Ecto neural progenitor cell (in vitro differentiated cells): ENCODE measurements at places on chromosomes 1 and 21.

DNA sequence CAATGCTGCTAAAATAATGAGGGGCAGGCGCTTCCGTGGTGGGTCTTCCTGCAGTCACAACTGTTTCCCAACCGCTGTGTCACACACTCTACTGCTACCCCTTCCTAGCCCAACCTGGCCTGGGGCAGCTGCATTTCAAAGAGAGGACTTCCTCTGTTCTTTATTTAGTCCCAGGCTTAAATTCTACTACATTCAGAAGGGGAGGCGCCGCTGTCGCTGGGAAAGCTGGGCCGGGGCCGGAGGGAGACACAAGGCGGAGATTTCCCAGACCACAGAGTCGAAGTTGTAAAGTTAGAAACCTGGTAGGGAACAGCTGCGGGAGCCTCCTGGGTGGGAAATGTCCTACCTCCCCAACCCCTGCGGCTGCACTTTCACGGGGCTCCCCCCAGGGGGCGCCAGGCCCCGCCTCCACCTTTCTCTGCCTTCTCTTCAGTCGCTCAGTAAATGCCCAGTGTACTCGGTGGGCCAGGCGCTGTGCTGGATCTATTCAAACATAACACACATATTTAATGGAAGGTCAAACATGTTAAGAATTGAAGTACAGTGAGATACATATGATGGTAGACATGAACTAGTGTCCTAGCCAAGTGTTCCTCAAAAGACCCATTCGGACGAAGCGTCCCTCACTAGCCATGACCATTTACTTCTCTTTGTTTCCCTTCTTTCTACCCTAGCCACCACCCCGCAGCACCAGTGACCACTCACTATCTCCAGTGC lies 23.1 kb downstream of the DYRK3 start:
- DNase-seq = peak; percentile 85

DNA sequence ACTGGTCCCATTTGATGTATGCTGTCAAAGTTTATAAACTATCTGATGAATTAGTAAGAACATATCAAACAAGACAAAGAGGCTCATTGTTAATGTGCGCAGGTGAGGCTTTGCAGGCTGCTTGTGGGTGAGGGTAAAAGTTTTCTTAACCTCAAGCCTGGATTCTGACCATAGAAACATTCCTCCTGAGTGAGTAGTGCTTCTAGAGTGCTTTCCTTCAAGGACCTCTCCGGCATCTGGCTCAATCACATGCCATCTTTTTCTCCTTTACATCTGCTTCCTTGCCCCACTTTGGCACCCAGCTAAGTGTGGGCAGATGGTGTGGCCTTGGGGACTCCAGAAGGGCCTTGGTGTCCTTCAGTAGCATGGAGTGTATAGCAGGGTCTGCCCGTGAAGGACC lies 104.0 kb downstream of the ROR1 start:
- DNase-seq = no peak

- DNase-seq = peak; percentile 45
Measured at GRCh38 chr1:217090060-217090911, 367.1 kb upstream of the ESRRG start.

GRCh38 chr1:3527774-3528173 lies 73.3 kb downstream of the ARHGEF16 start:
- no peak for DNase-seq

DNA sequence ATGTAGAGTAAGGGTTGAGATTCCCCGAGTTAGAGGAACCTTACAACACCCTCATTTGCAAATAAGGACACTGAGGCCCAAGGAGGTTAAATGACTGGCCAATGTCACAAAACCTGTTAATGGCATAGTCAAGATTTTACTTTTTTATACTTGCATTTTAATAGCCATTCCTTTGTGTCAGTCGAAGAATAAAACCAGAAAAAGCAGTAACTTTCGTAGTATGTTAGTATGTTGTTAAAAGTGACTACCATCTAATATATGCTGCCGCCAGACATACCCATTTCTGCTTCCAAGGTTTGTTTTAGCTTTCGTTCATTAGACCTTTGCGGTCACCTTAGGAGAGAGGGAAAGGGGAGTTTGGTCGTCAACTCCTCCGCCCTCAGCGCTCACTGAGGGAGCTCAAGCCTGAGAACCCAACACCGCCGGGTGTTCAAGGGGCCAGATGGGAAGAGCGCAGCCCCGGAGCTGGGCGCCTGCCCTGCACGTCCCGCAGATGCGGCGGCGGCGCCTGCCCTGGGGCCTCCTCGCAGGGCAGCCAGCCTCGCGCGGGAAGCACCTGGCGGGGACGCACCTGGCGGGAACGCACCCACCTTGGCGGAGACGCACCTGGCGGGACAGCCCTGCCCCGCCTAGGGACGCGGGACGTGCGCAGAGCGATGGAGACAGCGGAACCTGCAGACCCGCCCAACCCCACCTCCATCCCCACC lies 466 bp downstream of the VPS26C start:
- no peak for DNase-seq

GRCh38 chr1:155223047-155223446 lies 14.6 kb downstream of the MTX1 start:
- DNase-seq = no peak

GRCh38 chr21:41302976-41303375 lies 13.6 kb upstream of the FAM3B start:
- no peak for DNase-seq

DNA sequence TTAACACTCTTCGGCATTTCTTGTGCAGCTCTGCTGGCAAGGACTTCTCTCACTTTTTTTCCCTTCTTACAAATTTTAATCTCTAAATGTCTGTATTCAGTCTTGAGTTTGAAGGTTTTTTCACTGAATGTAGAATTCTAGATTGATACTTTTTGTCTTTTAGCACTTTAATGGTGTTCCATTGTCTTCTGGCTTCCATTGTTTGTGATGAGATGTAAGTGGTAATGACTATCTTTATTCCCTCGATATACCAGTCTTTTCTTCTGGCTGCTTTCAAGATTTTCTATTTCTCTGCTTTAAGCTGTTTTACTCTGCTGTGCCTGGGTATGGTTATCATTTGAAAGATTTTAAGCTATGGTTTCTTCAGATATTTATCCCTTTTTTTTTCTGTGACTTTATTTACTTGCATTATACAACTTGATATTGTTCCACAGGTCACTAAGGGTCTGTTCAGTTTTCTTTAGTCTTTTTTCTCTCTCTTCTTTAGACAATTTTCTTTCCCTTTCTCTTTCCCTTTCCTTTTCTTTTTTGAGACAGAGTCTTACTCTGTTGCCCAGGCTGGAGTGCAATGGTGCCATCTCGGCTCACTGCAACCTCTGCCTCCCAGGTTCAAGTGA lies 35.8 kb downstream of the DYRK1A start:
- DNase-seq = no peak

GRCh38 chr1:227556288-227556687 lies 7.1 kb upstream of the ZNF678 start:
- DNase-seq = no peak

DNA sequence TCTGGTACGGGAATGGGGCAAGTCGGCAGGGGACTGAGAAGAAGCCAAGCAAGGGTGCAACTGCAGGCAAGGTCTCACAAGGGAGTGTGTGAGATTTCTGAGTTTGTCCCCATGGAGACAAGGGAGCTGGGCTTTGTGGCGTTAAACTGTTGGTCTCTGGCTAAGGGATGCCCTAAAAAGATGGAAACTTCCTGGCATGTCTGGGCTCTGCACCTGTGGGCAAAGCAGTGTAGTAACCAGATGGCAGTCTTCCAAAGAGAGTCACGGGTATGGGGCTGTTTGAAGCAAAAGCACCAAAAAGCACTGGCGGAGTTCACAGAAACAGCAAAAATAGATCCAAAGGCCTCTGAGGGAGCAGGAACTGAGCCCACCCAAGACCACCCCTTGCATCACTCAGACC lies 104.8 kb upstream of the SLC44A3 start:
- no peak for DNase-seq

GRCh38 chr1:24386241-24386640 lies 27.3 kb downstream of the STPG1 start:
- DNase-seq = peak; percentile 18

GRCh38 chr1:156690675-156691036 lies 13.4 kb upstream of the NES start:
- no peak for DNase-seq

DNA sequence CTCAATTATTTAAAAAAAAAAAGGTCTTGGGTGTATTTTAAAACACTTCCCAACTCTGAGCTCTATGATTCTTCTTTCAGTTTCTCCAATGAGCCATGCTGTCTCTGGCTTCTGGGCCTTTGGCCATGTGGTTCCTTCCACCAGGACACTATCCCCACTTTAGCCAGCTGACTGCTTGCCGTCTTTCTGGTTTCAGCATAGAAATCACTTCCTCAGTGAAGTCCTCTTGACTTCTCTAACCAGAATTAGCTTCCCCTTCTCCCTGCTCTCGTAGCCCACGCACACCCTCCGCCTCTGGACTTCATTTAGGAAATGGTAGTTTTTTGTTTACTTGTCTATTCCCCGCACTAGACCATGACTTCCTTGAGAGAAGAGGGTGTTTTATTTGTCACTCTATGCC lies 1.1 kb upstream of the DIO1 start:
- DNase-seq = no peak

GRCh38 chr1:211920141-211920572 lies 89.6 kb upstream of the LPGAT1 start:
- no peak for DNase-seq
